ENCODE measurements at places on chromosomes 5 and 9. TPM values are rescaled to one million over a fixed set of nuclear protein-coding genes. Genes with fewer than 3 reads are reported as not detected.

The LCN1 gene
- not detected for total RNA-seq

The SHISAL2B gene
- total RNA-seq, result not detected

The C5orf58 gene
- not detected for total RNA-seq

The SYK gene
- total RNA-seq, result 3.2 TPM

- H3K27ac ChIP-seq, result no peak overlapping the region
- no peak for DNase-seq
- no peaks in the 10 kb centered on the region for H3K27me3 ChIP-seq
- no peaks in the 10 kb centered on the region for H3K36me3 ChIP-seq
- peaks cover 5% of the 10 kb centered on the region for H3K4me1 ChIP-seq
Measured at GRCh38 chr5:16712620-16713019, 95.8 kb upstream of the RETREG1 start.

DNA sequence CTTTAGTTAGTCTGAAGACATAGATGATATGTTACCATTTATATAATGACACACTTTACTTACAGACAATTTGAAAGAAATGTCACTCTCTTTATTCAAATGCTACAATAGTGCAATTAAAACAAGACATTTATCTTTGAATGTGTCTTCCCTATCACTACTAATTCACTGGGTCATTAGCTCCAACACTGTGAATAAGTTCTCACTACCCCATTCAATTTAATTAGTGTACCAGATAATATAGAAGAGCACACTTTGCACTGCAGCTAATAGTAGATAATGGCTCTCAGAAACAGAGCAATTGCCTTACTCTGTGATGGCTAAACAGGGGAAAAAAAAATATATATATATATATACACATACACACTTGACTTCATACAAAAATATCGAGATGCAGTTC lies 497.0 kb downstream of the DTWD2 start:
- no peaks in the 10 kb centered on the region for H3K27me3 ChIP-seq
- H3K4me3 ChIP-seq, result no peak overlapping the region
- DNase-seq, result no peak

DNA sequence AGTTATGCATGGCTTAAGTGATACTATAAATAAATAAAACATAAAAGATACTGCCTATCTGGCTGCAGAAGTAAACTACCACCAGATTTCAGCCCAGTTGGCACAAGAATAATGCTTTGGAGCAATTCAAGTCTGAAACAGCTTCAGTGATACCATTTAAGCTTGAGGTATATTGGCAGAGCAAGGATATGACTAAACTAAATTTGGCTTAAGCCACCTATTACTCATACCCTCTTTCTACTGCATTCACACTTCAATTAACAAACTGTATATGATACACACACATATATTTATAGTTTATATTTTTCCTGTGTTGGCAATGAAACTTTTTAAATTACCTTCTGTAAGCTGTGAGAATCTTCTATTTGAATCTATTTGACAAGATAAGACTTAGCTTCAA lies 431.9 kb downstream of the ANXA1 start:
- H3K36me3 ChIP-seq, result no peaks in the 10 kb centered on the region
- no peak for DNase-seq
- no peak overlapping the region for H3K4me3 ChIP-seq

- no peak overlapping the region for H3K4me3 ChIP-seq
- no peak for DNase-seq
- no peaks in the 10 kb centered on the region for H3K27me3 ChIP-seq
- H3K4me1 ChIP-seq, result no peaks in the 10 kb centered on the region
- no peaks in the 10 kb centered on the region for H3K36me3 ChIP-seq
Measured at GRCh38 chr5:153485641-153486040, 4.8 kb upstream of the GRIA1 start.

- H3K27ac ChIP-seq, result no peak overlapping the region
- no peaks in the 10 kb centered on the region for H3K36me3 ChIP-seq
- H3K4me3 ChIP-seq, result no peak overlapping the region
- no peak for DNase-seq
- H3K27me3 ChIP-seq, result no peaks in the 10 kb centered on the region
Measured at GRCh38 chr9:126523611-126524111, 90.1 kb upstream of the LMX1B start.

Data from ascending aorta (tissue), 2 donors.